ENCODE measurements at places on chromosomes 2 and 18. TPM values are rescaled to one million over a fixed set of nuclear protein-coding genes. Genes with fewer than 3 reads are reported as not detected.

The TUBA4B gene
- not detected for total RNA-seq

GRCh38 chr2:225040856-225041206 is 1.4 kb downstream of the DOCK10 start:
- no peaks in the 10 kb centered on the region for H3K27me3 ChIP-seq
- H3K4me1 ChIP-seq, result peaks cover 2% of the 10 kb centered on the region
- H3K27ac ChIP-seq, result no peak overlapping the region
- no peaks in the 10 kb centered on the region for H3K36me3 ChIP-seq
- DNase-seq, result no peak

GRCh38 chr2:60706021-60706420 is 50.0 kb upstream of the PAPOLG start:
- no peaks in the 10 kb centered on the region for H3K4me1 ChIP-seq
- no peaks in the 10 kb centered on the region for H3K36me3 ChIP-seq
- H3K4me3 ChIP-seq, result no peak overlapping the region
- no peak for DNase-seq
- no peaks in the 10 kb centered on the region for H3K27me3 ChIP-seq

GRCh38 chr2:152465541-152465940 is 130.6 kb downstream of the FMNL2 start:
- H3K36me3 ChIP-seq, result no peaks in the 10 kb centered on the region
- no peak for DNase-seq
- H3K27ac ChIP-seq, result no peak overlapping the region
- H3K4me1 ChIP-seq, result peaks cover 69% of the 10 kb centered on the region

- no peak for DNase-seq
- H3K4me3 ChIP-seq, result no peak overlapping the region
- no peaks in the 10 kb centered on the region for H3K36me3 ChIP-seq
- H3K27me3 ChIP-seq, result no peaks in the 10 kb centered on the region
- H3K27ac ChIP-seq, result no peak overlapping the region
Observed at GRCh38 chr18:51137891-51138290, 59.6 kb downstream of the MEX3C start.

The EVX2 gene
- total RNA-seq, result not detected
